EL (cell line): ENCODE measurements at places on chromosomes 6 and 20.

DNA sequence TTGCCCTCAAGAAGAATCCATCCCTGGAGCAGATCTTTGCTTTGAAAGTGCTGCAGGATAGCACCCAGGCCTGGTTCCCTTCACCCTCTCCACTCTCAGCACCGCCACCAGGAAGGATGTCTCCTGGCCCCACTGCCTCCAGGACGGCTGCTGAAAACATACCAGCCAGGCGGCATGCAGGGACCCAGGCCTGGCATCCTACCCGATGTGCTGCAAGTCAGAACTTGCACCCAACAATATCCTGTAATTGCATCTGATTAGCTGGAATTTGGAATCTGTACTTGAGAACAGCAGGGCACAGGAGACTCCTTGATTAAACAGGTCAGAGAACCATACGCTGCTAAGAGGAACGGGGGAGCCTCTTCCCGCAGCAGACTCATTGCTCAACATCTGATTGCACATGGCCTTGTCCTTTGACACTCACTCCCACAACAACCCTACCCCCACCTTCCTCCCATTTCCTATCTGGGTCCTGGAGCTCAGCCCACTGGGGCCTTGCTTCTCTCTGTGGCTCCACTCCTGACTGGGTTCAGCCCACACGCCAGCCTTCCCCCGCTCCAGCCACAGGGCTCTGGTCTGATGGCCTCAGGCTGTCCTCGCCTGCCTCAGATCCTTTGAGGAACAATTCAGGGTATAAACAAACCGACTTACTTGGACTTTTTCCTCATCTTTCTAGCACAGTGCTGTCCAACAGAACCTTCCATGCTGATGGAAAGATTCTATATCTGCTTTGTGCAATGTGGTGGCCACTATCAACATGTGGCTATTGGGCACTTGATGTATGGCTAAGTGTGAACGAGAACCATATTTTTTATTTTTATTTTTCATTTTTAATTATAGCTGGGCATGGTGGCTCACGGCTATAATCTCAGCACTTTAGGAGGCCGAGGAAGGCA, 78.0 kb downstream of the FGD2 start:
- peak; percentile 30 for DNase-seq

DNA sequence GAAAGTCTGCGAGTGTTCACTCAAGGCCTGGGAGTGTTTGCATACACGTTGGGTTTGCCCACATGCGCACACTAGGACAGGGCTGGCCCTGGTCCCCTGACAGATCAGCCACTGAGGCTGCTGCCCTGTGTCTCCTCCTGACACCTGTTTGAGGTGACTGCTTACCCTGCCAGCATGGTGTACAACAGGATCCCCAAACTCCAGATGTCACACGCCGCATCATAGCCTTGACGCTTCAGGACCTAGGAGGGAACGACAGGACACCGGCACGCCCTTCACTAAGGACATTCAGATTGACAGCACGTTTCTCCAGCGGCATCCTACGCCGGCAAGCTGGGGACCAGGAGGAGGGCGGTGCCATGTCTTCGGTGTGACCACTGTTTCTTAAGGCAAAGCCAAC, 37.0 kb upstream of the MPC1 start:
- no peak for DNase-seq

DNA sequence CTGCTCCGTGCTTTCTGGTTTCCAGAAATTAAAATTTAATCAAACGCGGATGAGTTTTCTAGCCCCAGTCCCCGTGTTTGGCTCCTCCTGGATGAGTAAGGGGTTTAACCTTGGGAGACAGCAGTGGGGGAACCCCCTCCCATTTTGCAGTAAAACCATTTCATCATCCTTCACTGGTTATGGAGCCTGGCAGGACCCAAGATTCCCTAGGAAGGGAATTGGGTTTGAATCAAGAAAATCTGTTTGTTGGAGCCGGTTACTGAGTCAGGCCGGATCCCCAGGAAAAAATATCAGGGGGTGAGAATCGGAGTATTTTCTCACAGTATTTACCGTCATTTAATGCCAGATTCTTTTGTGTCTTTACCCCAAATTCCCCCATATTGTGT, 754 bp downstream of the YWHAB start:
- DNase-seq: peak; percentile 8

- no peak for DNase-seq
These were observed 68.8 kb downstream of the PRL start for GRCh38 chr6:22227824-22228610.

DNA sequence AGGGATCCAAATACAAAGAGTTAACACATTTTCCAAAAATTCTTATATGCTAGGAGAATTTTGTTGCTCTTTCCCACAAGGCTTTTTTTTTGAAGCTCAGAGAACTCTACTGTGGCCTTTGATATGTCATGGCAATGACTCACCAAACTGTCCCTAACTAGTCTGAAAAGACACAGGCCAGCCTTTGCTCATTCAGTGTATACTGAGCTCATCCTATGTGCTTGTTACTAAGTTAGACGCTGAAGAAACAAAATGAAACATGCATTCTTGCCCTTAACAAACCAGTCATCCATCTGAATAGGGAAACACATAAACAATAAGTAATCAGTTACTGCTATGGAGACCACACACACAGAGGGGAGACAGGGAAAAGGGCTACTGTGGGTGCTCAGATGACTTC, 291.8 kb downstream of the FOXC1 start:
- peak; percentile 51 for DNase-seq
